ENCODE measurements at places on chromosomes 13 and 19. TPM values are rescaled to one million over a fixed set of nuclear protein-coding genes. Genes with fewer than 3 reads are reported as not detected.

DNA sequence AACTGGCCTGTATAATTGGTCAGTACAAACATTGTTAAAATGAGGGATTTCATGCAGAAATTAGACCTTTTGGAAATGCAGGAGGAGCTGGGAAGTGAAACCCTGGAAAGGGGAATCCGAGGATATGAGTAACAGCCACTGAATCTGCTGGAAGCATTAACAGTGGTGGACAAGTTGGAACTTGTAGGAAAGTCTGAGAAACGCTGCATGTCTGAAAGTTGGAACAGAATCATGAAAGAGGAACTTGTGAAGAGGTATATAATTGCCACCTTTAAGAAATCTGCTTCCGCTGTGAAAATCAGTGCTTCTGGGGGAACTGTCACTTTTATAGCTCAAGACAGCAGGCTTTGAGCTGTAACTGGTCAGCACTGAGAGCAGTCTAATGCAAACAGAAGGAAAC lies 716.5 kb upstream of the PRR20A start:
- H3K27me3 ChIP-seq: no peaks in the 10 kb centered on the region
- DNase-seq: no peak
- H3K36me3 ChIP-seq: no peaks in the 10 kb centered on the region
- H3K4me1 ChIP-seq: no peaks in the 10 kb centered on the region

ZNF837 gene
- 3.5 TPM for total RNA-seq

DNA sequence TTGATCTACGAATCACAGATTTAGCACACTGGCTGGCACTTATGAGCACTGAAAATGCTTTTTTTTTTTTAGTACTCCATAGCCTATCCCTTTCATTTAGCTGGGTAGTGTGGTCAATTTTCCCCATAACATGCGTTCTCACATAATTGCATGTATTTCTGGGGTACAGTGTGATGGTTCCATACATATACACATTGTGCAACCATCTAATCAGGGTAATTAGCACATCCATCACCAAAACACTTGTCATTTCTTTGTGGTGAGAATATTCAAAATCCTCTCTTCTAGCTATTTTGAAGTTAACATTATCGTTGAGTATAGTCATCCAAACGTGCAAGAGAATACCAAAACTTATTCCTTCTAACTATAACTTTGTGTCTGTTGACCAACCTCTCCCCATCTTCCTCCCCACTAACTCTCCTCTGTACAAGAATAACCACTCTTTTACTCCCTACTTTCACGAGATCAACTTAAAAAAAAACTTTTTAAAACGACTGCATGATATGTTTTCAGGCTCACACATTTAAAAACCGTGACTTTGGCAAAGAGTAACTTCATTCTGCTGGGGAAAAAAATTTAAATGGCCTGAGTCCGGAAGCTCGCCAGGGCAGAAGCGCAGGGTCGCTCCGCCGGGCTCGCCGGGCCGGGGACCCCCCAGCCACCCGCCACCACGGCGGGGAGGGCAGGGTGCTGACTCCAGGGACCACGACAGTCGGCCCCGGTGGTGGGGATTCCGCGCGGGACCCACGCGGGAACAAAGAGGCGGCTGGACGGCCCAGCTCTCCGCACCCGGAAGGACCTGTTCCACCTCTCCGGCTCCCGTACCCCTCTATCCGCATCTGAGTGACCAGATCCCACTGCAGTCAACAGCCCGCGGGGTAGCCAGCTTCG lies 868 bp upstream of the UBAC2 start:
- H3K4me3 ChIP-seq: peak overlapping the region; percentile 98
- peaks cover 42% of the 10 kb centered on the region for H3K4me1 ChIP-seq
- DNase-seq: no peak

GRCh38 chr19:45376045-45376724 lies 5.8 kb upstream of the ERCC2 start:
- H3K27ac ChIP-seq: no peak overlapping the region
- DNase-seq: no peak
- no peak overlapping the region for H3K4me3 ChIP-seq
- peaks cover 2% of the 10 kb centered on the region for H3K4me1 ChIP-seq

DNA sequence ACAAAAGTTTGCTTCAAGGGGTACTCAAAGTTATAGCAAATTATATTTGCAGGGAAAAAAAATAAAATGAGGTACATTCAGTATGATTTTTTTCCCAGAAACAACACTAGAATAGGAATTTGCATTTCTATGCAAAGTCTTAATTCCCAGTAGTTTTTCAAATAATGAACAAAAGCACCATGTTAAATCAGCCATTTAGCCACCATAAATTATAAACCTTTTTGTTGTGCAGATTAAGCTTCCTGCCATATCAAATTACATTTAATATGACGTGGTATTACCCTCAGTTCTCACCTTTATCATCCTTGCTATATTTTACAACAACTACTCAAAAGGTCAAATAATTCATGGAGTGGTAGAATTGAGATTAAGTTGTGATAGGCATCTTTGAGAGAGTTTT lies 136.6 kb upstream of the FRY start:
- no peak overlapping the region for H3K27ac ChIP-seq
- peaks cover 23% of the 10 kb centered on the region for H3K27me3 ChIP-seq
- peaks cover 6% of the 10 kb centered on the region for H3K4me1 ChIP-seq
- no peak overlapping the region for H3K4me3 ChIP-seq
